ENCODE measurements at places on chromosomes 11 and 22. TPM values are rescaled to one million over a fixed set of nuclear protein-coding genes. Genes with fewer than 3 reads are reported as not detected.

DNA sequence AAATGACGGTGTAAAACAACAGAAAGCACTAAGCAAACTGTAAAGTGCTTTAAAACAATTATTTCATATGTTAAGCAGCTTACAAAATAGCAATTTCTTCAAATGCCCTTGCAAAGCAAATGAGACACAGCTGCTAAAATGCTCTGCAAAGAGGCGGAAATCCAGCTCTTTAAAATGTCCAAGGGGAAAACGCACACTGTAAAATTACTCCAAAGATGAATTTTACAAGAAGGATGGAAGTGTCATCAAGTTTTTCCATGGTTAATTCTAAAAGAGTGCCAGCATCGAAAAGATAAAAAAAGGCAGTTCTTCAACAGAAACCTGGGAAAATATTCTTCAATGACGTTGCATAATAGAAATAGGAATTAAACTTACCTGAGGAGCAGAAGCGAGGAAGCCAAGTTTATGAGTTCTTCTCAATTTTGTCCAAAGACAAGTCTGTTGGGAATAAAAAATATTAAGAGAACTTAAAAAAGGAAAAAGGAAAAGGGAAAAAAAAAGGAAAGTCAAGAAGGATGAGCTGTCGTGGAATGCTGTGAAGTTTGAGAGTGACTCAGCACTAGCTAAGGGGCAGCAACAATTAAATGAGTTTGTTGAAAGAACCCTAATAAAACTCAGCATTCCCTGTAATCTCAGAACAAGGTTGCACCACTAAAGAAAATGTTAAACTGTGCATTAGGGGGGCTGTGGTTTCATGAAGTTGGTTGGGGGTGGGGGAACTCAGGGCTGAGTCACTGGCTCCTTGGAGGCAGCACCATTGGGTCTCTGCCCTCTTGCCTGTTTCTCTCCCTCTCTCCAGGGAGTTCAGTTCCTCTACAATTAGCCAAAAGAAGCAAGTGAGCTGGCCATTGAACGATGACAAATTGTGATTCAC lies 64.2 kb upstream of the BLID start:
- peak; percentile 88 for DNase-seq

Gene SLC1A2
- under 0.01 TPM for total RNA-seq

Gene VPREB3
- total RNA-seq, result not detected

Gene RBMXL2
- not detected for total RNA-seq

Gene MB
- total RNA-seq, result not detected
